ENCODE measurements at places on chromosomes 11 and 22.

DNA sequence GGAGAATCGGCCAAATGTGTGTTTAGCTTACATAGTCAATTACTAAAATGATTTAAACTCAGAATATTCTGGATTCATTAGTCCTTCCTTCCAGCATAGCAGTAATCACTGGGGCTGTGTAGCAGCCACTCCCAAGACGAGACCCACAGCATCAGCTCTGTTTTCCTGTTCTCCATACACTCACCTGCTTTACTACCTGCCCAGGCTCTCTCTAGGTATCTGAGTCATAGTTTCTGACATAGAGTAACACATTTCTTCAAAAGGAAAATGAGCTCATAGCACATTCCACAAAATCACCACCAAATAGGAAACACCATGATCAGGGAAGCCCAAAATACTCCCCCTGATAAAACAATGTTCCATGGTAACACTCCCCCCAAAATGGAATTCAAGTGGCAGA is 22.9 kb downstream of the MORC2 start:
- H3K36me3 ChIP-seq, result peaks cover 51% of the 10 kb centered on the region
- H3K27ac ChIP-seq, result no peak overlapping the region
- DNase-seq, result no peak
- H3K27me3 ChIP-seq, result no peaks in the 10 kb centered on the region

- H3K27me3 ChIP-seq, result no peaks in the 10 kb centered on the region
- no peaks in the 10 kb centered on the region for H3K36me3 ChIP-seq
- DNase-seq, result no peak
- no peak overlapping the region for H3K4me3 ChIP-seq
These were observed 12.0 kb downstream of the PPARA start for GRCh38 chr22:46162285-46162684.

GRCh38 chr11:12110714-12111548 is 541 bp downstream of the MICAL2 start:
- peaks cover 56% of the 10 kb centered on the region for H3K27me3 ChIP-seq
- H3K4me1 ChIP-seq, result peaks cover 4% of the 10 kb centered on the region
- H3K4me3 ChIP-seq, result peak overlapping the region; percentile 69
- DNase-seq, result no peak

GRCh38 chr11:6674862-6675261 is 8.3 kb downstream of the MRPL17 start:
- no peak overlapping the region for H3K27ac ChIP-seq
- DNase-seq, result no peak
- H3K4me3 ChIP-seq, result no peak overlapping the region
- no peaks in the 10 kb centered on the region for H3K27me3 ChIP-seq
- H3K4me1 ChIP-seq, result peaks cover 9% of the 10 kb centered on the region
- peaks cover 15% of the 10 kb centered on the region for H3K36me3 ChIP-seq

DNA sequence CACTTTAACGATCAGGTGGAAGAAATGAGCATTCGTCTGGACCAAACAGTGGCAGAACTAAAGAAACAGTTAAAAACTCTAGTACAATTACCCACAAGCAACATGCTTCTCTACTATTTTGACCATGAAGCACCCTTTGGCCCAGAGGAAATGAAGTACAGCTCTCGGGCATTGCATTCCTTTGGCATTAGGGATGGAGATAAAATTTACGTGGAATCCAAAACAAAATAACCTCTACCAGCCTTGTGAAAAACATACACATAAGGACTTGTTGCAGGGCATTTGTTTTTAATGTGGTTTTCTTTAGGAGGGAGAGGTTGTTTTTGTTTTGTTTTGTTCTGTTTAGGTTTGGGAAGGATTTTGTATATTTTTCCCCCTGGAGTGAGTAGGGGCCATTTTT is 14.2 kb upstream of the TECTA start:
- H3K4me1 ChIP-seq, result peaks cover 14% of the 10 kb centered on the region
- H3K36me3 ChIP-seq, result peaks cover 9% of the 10 kb centered on the region
- H3K4me3 ChIP-seq, result no peak overlapping the region
- DNase-seq, result no peak

DNA sequence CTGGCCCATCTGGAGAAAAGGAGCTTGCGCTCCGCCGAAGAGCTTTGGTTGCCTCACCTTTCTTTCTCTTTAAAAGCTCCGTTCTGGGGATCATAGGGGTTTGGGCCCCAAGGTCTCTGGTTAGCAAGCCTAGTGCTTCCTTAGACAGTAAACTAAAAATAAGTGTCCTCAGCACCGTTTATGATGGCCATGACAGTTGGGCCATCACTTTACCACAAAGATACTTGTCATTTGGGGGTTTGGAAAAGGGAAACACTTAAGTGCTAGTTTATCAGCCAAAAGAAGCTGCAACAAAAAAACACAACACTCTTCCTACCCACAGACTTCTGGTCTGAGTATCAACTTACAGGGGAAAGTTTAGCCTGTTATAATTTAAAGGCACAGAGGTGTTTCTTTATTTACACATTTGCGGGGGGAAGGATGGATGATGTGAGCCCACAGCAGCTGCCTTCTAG is 88.4 kb upstream of the CD44 start:
- H3K36me3 ChIP-seq, result no peaks in the 10 kb centered on the region
- no peak overlapping the region for H3K4me3 ChIP-seq

DNA sequence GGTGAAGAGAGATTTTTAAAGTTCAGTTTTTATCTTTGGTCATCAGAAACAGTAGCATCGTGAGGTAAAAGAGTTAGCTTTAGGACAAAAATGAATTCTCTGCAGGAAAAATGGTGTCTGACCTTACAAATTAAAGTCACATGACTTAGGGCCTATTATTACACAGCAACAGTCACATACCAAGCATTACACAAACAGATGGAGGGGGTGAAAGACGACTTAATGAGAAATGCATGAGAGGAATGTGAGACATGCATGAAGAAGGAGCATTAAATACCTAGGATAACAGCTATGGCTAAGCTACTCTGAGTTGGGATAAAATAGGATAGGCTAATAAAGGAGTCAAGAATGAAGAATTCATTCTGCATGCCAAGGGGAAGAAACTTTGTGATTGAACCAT is 77.5 kb downstream of the BLID start:
- no peak overlapping the region for H3K4me3 ChIP-seq

DNA sequence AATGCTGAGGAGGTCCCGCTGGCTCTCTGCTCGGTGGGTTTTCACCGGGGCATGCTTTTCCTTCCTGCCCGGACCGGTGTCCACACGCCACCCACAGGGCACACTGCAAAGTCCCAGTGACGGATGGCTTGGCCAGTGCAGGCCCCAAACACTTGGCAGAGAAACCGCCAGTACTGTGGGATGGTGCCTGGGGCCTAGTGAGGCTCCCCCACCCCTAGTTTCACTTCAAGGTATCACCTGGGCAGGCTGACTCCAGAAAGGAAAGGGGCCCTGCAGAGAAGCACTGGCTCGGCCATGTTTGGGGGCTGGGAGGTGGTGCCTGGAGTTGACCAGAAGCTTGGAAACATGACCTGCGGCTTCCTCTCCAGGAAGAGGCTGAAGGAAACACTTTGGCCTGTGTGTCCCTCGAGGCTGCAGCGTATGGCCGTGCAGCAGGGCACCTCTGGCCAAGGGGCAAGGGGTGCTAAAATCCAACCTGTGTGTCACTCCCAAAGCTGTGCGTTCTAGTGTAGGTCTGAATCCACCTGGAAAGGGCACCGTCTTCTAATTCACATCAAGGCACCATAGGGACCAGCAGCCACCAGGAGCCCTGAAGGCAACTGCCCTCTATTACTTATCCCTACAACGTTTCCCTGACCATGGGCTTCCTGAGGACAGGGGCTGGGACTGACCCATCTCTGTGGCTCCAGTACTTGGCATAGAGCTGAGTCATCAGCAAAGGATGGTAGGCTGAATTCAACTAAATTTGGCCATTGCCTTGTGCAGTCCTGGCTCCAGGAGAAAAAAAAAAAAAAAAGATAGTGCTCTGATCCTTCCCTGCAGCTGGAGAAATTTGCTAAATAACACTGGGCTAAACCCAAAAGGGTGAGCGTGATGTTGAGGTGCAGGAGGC is 22.6 kb downstream of the TPBGL start:
- no peak overlapping the region for H3K27ac ChIP-seq
- H3K4me3 ChIP-seq, result no peak overlapping the region
- no peak for DNase-seq
- H3K27me3 ChIP-seq, result peaks cover 2% of the 10 kb centered on the region
- H3K4me1 ChIP-seq, result no peaks in the 10 kb centered on the region
- H3K36me3 ChIP-seq, result no peaks in the 10 kb centered on the region

DNA sequence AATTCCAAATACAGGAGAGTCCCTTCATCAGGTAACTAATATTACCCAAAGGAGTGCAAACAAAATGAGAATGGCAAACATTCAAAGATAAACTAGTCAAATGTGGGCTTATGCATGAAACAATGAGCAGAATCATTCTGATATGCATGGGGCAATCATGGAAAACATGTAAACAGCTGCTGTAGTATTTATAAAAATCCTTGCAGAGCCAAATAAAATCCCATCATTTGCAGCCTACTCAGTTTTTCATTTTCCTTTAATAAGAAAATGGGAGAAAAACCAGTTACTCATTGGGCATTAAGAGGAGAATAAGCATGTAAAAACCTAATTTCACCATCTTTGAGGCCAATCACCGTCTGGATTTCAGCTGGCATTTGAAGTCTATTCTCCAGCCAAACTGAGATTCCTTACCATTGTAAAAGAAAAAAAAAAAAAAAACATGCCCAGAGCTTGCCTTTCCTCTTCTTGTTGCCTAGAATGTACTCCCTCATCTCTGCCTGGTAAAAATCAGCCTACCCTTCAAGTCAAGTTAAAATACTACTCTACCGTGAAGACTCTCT is 249.1 kb downstream of the TTC28 start:
- no peak overlapping the region for H3K27ac ChIP-seq
- peaks cover 24% of the 10 kb centered on the region for H3K4me1 ChIP-seq
- DNase-seq, result no peak
- H3K27me3 ChIP-seq, result no peaks in the 10 kb centered on the region

GRCh38 chr22:29563652-29564460 is 10.3 kb upstream of the THOC5 start:
- H3K4me1 ChIP-seq, result no peaks in the 10 kb centered on the region
- DNase-seq, result no peak
- no peak overlapping the region for H3K4me3 ChIP-seq
- H3K27ac ChIP-seq, result no peak overlapping the region
- H3K36me3 ChIP-seq, result peaks cover 13% of the 10 kb centered on the region

- no peaks in the 10 kb centered on the region for H3K36me3 ChIP-seq
- H3K27me3 ChIP-seq, result no peaks in the 10 kb centered on the region
- H3K4me3 ChIP-seq, result no peak overlapping the region
- DNase-seq, result no peak
- no peak overlapping the region for H3K27ac ChIP-seq
These were observed 400.2 kb downstream of the MN1 start for GRCh38 chr22:27401321-27401720.

DNA sequence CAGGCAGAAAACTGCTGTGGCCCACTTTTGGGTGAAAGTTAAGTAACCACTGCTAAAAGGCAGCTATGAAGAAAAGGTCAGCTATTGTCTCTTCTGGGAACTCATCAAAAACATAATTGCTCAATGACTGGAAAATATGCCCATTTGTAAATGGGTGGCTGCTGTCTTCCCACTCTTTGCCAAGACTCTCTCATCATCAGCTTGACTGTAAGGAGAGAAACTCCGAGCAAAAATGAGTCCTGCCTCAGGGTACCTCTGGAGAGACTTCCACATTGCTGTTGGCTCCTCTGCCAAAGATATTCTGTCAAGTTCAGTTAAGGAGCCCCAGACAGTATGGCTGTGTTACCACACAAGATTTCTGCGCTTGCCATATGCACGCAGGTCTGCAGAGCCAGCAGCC is 138.7 kb downstream of the BBOX1 start:
- H3K4me1 ChIP-seq, result peaks cover 12% of the 10 kb centered on the region
- peaks cover 6% of the 10 kb centered on the region for H3K36me3 ChIP-seq
